ENCODE measurements at places on chromosomes 3 and 15.

DNA sequence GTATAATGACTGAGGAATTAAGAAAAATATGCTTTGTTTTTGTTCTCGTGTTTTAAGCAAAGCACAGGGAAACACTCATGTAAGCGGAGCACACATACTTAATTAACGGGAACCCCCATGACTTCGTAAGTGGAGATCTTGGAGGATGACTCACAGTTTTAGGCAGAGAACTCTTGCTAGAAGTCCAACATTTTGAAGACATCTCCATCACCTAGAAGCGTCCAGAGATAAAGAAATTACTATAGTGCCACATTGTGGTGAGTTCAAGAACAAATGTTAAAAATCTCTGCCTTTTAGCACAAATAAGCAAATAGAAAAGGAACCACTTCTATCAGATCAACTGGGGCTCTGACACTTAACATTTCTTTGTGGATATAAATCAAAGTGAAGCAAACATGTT lies 194.1 kb upstream of the ARHGEF26 start:
- DNase-seq: peak; percentile 88

- DNase-seq: peak; percentile 54
Measured at GRCh38 chr3:45665101-45665572, 24.1 kb upstream of the SACM1L start.

DNA sequence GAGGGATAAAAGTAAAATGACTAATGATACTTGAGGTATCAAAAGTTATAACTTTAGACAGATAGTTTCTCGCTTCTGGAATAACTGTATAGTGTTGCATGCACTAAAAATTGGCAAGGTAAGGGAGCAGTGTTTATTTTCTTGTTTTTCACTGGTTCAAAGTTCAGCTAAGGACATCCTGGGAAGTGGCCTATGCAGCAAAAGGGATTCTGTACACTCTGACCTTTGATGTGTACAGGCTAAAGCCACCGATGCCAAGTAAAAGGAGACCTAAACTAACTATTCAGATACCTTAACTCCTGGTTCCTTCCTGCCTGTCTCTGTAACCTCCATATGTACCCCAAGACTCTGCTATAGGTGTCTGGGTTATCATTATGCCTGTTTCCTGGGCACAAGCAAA lies 1.7 kb downstream of the FBXO40 start:
- DNase-seq: no peak

DNA sequence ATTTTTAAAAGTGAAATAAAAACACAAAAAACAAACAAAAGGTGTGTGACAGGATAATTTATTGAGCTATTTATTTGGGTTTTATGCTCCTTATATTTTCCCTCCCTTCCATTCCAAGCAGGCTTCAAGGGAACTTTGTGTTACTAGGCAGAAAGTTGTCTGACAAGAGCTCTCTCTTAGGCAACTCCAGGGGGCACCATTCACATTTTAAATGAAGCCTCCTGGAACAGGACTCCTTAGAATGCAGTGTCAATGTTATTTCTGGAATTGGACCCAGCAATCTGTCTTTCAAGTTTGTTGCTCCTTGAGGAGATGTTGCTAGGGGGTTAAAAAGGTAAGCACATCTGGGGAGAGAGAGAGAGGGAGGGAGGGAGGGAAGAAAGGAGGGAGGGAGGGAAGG lies 5.4 kb upstream of the RFX7 start:
- DNase-seq: peak; percentile 23

GRCh38 chr15:71294911-71295602 lies 179.8 kb downstream of the THSD4 start:
- DNase-seq: no peak

GRCh38 chr3:139670196-139670595 lies 7.6 kb downstream of the NMNAT3 start:
- DNase-seq: no peak

- no peak for DNase-seq
Measured at GRCh38 chr15:24394303-24394702, 281.3 kb upstream of the NPAP1 start.

- DNase-seq: no peak
Measured at GRCh38 chr15:31439328-31439727, 112.7 kb downstream of the KLF13 start.

DNA sequence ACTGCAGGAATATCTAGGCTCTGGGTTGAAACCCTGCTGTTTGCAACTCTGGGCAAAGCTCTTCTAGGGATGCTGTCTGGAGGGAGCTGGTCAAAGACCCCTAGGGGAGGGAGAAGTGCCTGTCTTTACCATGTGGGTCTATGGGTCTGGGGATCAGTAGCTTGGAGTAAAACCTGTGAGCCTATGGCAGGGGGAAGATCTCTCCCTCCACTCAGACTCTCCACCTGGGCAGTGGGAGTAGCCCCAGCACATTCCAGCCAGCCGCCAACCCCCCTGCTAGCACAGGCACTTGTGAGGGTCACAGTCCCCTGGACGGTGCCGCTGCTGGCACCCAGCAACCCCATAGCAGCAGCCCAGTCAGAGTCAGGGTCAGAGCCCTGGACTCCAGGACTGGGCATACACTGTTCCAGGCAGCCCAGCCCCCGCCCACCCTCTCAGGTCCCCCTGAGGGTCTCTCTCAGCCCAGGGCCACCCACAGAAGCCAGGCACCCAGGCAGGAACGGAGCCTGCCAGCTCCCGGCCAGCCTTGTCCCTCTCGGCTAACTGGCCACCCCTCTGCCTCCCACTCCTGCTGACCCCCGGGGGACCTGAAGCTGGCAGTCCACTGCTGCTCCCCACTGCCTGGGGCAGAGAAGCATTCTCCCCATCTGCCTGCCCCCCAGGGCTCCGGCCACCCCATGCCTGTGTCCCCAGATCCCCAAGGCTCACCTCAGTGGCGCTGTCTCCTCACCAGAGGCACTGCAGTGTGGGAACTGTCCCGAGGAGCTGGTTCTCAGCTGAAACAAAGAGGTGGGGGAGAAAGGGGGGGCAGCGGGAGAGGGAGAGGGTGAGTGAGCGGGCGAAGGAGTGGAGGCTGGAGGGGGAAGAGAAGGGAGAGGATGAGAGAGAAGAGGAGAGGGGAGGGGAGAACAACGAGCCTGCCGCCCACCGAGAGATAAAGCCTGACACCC lies 10.8 kb downstream of the GLYCTK start:
- no peak for DNase-seq

- no peak for DNase-seq
Measured at GRCh38 chr15:61831505-61831921, 228.7 kb downstream of the VPS13C start.

- no peak for DNase-seq
Measured at GRCh38 chr15:43210172-43210745, 10.6 kb downstream of the EPB42 start.

DNA sequence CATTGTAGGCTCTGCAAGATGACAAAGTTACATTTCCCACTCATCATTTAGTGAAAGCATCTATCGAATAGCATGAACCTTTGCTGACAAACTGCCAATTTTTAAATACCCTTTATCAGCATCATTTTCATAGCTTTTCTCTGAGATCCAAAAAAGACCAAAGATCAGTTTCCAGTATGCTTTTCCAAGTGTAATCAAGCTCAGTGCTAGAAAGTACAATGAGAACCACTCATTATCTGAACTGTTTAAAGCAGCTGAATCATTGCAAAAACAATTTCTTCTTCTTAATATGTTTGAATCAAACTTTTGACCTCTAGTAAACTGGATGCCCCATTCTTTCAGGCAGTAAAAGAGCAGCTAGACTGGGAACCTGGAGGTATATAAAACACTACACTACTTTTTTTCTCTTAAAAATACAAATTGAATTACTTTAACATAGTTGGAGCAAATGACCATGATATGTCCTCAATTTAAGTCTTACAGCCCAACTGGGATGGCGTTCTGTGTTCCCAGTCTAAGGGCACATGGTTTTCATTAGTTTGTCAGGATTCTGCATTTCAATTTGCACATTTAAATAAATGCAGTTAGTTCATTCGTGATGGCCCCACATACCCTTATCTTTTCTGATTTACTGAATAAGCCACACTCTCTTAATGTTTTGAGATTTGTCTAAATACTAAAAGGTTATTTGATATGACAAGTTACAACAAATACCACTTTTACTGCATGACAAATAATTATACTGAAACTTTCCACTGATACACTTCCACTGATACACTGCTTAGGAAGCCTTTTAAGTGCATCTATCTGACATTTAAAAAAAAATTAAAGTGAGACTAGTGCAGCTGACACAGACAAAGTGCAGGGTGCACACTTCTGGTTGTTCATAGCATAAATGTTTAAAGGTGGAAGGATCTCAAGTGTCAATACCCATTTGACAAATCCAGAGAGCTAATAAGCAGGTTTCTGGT lies 146.0 kb upstream of the FRMD4B start:
- no peak for DNase-seq

DNA sequence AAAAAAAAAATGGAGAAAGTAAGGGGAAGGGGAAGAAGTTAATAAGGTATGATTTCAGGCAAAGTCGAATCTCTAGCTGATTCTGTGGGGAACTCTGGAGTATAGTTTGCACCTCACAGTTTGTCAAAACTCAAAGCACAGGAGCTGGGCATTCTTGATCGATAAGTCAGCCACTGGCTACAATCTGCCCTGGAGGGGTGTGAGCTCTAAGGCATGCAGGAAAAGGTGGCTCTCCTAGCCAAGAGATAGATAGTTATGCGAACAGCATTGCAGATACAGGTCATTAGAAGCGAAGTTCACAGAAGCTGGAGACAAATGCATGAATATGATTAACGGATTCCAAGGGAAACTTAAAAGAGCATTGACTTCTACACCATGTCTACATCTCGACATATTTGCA lies 952.6 kb downstream of the AGBL1 start:
- DNase-seq: no peak

DNA sequence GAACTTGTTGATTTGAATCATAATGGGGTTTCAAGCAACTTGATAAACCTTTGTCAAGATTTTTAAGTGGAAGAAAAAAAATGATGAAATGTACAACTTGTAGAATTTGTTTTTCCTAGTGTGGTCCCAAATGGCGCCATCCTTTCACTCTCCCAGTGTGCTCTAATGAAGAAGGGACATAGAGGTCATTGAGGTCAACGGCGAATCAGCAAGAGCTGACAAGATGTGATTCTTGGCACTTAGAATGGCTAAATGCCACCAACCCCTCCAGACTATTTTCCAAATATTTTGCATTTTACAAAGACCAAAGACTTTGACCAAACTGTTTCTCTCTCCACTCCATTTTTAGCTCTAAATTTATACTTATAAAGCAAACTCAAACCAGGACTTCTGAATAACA lies 320.2 kb upstream of the MME start:
- no peak for DNase-seq

GRCh38 chr15:63172851-63173451 lies 15.7 kb upstream of the RPS27L start:
- DNase-seq: peak; percentile 59

DNA sequence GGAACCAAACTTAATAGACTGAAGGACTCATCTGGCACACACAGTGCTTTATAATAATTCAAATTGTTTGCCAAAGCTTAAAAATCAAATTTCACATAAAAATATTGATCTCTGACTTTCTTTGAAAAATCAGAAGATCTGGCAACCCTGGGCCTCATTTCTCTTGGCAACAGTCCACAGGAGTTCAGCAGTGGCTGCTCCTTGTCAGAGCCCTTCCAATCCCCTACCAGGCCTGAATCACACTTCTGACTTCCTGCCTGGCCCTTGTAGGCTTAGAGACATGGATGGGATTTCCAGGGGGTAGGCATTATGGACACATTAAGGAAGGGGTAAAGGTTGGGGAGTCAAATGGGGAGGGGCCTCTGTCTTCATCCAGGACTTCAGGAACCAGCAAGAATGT lies 55.5 kb downstream of the PLS1 start:
- no peak for DNase-seq

DNA sequence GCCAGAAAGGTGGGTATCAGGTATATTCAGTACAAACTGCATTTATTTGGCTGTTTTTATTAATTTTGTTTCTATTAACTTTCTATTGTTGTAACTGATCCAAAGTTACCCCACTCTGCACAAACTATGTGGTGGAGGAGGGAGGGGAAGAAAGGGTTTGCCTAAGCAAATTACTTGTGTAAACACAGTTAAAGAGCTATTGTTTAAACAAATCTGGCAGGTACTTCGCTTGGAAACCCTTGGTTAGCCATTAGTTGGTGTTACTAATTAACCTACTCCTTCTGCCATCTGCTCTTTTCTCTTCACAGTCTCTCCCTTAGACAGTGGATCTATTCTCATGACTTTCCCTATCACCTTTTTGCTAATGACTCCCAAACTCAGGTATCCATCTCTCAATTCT lies 328.4 kb upstream of the NECTIN3 start:
- no peak for DNase-seq

- DNase-seq: no peak
Measured at GRCh38 chr15:66219339-66219738, 34.2 kb downstream of the MEGF11 start.

DNA sequence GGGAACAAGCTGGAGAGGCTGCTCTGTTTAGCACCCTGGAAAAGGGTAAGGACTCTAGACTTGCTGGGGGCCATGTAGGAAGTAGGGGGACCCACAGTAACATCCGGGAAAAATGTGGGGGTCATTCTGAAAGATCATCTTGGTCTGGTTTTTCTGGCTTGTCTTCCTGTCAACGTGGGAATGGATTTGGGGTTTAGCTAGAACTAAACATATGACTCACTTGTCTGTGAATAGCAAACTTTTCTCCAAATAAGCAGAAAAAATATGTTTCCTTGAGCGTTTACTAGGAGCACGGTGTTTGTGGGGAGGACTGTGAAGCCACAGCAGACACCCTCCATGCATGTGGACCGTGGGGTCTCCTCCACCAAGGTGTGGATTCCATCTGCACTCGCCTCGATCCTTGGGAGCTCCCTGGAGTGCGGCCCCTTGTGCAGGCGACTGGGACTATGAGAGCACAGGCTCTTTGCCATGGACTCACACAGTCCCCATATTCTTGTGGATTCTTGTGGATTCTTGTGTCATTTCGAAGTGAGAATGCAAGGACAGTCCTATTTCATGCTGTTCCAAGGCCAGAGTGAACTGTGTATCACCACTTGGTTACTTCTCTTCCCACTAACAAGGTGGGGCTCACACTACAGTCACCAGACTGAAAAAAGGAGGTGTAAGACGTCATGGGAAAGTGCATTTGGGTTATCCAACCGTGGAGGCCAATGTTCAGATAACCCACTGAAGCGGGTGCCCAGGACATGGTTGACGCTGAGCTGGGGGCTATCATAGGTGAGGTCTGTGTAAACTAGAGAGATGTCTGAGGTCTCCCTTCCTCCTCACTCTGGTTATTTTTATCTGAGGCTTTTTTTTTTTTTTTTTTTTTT lies 25.5 kb downstream of the PGPEP1L start:
- DNase-seq: no peak

GRCh38 chr3:139106013-139106932 lies 61.6 kb upstream of the PRR23C start:
- DNase-seq: no peak

DNA sequence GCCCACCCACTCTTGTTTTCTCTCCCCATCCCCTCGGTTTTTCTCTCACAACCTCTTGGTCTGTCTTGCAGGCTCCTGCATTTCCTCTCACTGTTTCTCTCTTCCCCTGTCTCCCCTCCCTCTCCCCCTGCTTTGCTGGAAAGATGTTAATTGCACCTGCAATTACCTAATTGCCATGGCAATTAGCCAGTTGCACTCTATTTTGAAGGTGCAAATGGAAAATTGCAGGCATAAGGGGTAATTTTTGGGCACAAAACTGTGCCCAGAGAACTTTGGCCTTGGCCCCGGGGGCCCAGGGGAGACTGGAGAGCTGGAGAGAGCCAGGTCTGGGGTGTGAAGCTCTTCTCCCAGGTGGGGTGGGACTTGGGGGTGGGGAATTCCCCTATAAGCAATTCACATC lies 164.5 kb upstream of the TLE3 start:
- DNase-seq: no peak

- no peak for DNase-seq
Measured at GRCh38 chr3:99505200-99505599, 133.2 kb upstream of the COL8A1 start.

- DNase-seq: no peak
Measured at GRCh38 chr3:88117683-88118082, 32.1 kb upstream of the C3orf38 start.
